ENCODE measurements at places on chromosomes 6 and 20. TPM values are rescaled to one million over a fixed set of nuclear protein-coding genes. Genes with fewer than 3 reads are reported as not detected.

TCP11 gene
- 0.63 TPM for total RNA-seq

SLC18B1 gene
- total RNA-seq = 9.7 TPM

OR2H1 gene
- total RNA-seq = not detected

IL17A gene
- total RNA-seq = not detected

GPR6 gene
- 1.3 TPM for total RNA-seq

RIPOR2 gene
- total RNA-seq = 33.2 TPM

OR2H2 gene
- not detected for total RNA-seq

NKX2-4 gene
- total RNA-seq = not detected

HCRTR2 gene
- 14.1 TPM for total RNA-seq

PHACTR1 gene
- 90.5 TPM for total RNA-seq

DDO gene
- total RNA-seq = not detected

SLC22A2 gene
- total RNA-seq = not detected

DEK gene
- 138 TPM for total RNA-seq

MOG gene
- total RNA-seq = 0.31 TPM

NCOA6 gene
- total RNA-seq = 51.6 TPM

DEFB116 gene
- total RNA-seq = not detected

PRDM1 gene
- 2.5 TPM for total RNA-seq

PRICKLE4 gene
- 1.6 TPM for total RNA-seq

FOXQ1 gene
- total RNA-seq = 1.9 TPM

EPHA7 gene
- total RNA-seq = 82.6 TPM

KHDC1 gene
- 5.6 TPM for total RNA-seq

VWA7 gene
- total RNA-seq = 0.31 TPM

PI3 gene
- total RNA-seq = not detected

APOM gene
- 2.2 TPM for total RNA-seq

CD93 gene
- 10.3 TPM for total RNA-seq

TMC2 gene
- total RNA-seq = 7.5 TPM

SLC17A1 gene
- not detected for total RNA-seq

PSMB9 gene
- total RNA-seq = 0.94 TPM

HLA-DQB1 gene
- total RNA-seq = 0.63 TPM

ZFP64 gene
- 16.9 TPM for total RNA-seq

EYA4 gene
- total RNA-seq = 0.94 TPM

TMEM217 gene
- total RNA-seq = not detected

DACT2 gene
- total RNA-seq = 1.3 TPM

RRP36 gene
- total RNA-seq = 46.0 TPM

ZC2HC1B gene
- not detected for total RNA-seq

TINAG gene
- not detected for total RNA-seq

SRC gene
- total RNA-seq = 34.4 TPM

SOBP gene
- 109 TPM for total RNA-seq

LTA gene
- total RNA-seq = not detected

SCRT2 gene
- 6.3 TPM for total RNA-seq

CALHM6 gene
- total RNA-seq = not detected

FNDC11 gene
- 4.1 TPM for total RNA-seq

DDX43 gene
- total RNA-seq = 0.31 TPM

SLC22A1 gene
- 0.31 TPM for total RNA-seq

PLEKHG1 gene
- total RNA-seq = 9.4 TPM

UNC5CL gene
- 0.63 TPM for total RNA-seq

OPRM1 gene
- total RNA-seq = 0.94 TPM

Data from parietal lobe (tissue), 2 donors.